Hematopoietic multipotent progenitor cell treated with erythropoietin and hydrocortisone succinate and interleukin-3 and kit ligand, for 4 days (in vitro differentiated cells): ENCODE measurements at places on chromosomes 3 and 15.

GRCh38 chr15:101146118-101146702, 105.6 kb downstream of the CHSY1 start:
- DNase-seq: no peak

GRCh38 chr3:11392014-11392859, 120.0 kb downstream of the ATG7 start:
- DNase-seq: peak; percentile 33

- DNase-seq: no peak
Measured at GRCh38 chr3:124829178-124829818, 57.9 kb downstream of the ITGB5 start.

DNA sequence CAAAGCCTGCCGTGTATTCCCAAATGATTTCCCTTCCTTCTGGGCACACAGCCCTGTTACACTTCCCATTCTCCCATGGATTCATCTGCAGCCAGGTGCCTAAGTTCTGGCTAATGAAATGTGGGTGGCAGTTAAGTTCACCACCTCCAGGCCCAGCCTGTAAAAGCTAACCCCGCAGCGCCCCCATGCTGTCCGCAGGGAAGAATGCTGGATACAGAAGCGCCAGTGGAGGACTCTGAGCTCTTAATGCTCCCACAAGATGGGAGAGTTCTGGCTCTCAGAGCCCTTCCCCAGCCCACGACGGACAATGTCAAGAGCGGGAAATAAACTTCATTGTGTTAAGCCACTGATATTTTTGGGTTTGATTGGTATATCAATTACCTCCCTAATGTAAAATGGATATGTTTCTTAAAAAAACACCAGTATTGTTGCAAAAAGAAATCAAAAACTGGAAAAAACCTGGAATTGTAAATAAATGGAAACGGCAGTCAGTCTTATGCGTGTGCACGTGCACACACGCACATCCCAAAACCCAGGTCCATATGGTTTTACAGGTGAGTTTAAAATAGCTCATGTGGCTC, 37.7 kb upstream of the FGD5 start:
- peak; percentile 87 for DNase-seq

DNA sequence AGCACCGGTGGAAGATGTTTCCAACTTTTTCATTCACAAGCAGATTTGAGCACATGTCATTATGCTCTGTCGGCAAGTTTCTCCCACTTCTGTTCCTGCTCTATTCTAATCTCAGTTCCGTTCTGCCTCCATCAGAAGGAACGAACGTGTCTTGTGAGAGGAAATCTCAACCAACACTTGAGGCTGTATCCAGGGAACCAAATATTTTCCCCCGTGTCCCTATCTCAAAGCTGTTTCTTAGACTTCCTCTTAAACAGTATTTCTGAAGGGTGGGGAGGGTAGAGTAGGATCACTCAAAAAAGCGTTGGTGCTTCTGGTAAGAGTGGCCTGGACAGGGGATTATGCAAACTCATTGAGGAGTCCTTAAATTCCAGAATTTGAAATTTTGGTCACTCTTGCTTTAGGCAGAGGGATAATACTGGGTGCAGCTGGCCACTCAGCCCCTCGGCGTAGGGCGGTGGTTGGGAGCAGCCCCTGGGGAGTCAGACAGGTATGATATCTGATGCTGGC, 54.9 kb downstream of the FRMD4B start:
- DNase-seq: peak; percentile 74

DNA sequence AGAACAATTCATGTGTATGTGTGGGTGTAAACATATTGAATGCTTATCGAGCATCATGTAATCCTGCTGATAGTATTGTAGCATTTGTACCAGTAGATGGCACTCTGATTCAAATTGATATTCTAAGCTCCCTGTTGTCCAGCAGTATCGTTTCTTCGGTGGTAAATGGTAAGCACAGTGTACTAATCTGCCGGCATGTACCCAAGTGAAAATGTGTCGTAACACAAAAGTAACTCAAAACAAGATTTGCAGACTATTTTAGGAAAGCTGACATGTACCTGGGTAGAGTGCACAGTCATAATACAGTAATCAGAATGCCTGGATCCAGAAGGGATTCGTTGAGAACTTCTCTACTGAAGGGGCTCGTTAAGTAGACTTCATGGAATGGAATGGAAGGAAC, 31.7 kb upstream of the MNS1 start:
- peak; percentile 86 for DNase-seq

GRCh38 chr15:38554354-38554753, 10.3 kb downstream of the RASGRP1 start:
- no peak for DNase-seq

- DNase-seq: no peak
Measured at GRCh38 chr15:84824260-84825007, 7.3 kb downstream of the ALPK3 start.

- peak; percentile 15 for DNase-seq
Measured at GRCh38 chr3:189698811-189699210, 67.6 kb downstream of the TP63 start.

DNA sequence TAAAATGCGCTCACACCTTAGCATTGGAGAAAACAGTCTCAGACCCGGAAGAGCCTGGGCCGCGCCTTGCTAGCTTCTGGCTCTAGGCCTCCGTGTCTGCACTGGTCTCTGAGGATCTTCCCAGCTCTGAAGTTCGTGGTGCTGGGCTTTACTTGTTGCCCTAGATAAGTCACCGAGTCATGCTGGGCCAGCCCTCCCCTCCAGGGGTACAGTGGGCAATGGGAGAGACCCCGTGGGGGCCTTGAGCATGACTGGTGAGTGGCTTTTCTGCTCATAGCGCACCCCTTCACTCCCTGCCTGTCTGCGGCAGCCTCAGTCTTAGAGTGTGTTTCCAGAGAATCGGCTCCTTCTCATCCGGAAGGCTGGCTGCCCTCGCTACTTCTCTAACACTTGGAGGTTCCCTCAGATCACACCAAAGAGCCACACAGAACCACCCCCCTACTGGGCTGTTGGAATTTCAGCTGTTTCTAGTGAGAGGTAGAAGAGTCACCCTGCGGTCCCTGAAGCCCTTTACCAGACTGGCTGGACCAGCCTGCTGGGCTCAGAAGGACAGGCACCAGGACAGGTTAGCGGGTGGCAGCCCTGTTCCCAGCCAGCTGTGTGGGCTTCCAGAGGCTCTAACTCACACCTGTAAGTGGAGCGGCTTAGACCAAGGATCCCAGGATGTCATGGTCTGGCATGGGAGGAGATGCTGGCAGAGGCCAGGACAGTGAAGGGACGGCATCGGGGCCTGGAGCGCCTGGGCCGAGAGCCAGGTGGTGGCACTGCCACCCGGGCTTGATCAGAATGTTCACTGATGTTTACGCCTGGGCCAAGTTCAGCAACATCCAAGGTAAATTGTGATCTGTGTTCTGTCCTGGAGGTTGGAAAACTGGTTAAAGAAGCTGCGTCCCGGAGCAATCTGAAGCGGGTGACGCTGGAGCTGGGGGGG, 17.9 kb downstream of the ALDH1A3 start:
- no peak for DNase-seq

DNA sequence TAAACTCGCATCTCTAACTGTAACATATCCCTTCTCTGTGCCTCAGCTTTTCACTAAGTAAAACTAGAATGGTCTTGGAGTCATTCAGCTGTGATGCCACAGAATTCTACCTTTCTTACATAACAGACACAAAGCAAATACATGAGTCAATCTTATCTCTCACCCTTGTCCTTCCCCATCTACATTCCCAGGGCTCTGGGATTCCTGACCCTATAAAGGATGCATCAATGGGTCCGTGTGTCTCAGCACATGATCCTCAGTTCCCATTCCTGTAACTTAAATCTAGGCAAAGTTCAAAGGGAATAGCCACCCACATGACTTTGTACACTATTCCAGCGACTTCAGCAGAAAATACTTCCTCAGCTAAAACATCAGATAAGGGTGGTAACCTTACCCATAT, 11.8 kb upstream of the ARL8B start:
- no peak for DNase-seq

GRCh38 chr3:125478326-125478725, 41.7 kb downstream of the SNX4 start:
- no peak for DNase-seq

GRCh38 chr3:148643389-148643840, 54.3 kb upstream of the AGTR1 start:
- peak; percentile 4 for DNase-seq

GRCh38 chr15:32682569-32682968, 35.2 kb upstream of the GREM1 start:
- DNase-seq: no peak

DNA sequence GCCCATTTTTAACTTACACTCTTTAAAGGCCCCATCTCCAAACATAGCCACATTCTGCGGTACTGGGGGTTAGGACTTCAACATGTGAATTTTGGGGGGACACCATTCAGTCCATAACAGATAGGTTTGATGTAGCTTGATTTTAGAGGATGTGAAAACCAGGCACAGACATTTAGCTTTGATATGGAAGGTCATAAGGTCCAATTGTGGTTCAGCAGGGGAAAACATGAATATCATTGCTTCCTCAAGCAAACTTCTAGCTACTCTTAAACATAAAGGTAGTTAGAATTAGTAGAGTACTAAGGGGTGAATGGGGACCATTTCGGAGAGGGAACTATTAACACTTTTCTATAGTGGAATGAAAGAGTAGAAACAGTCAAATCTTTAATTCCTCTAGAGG, 13.6 kb upstream of the NFKBIZ start:
- no peak for DNase-seq

GRCh38 chr3:5187920-5188418, 462 bp downstream of the EDEM1 start:
- DNase-seq: peak; percentile 62

DNA sequence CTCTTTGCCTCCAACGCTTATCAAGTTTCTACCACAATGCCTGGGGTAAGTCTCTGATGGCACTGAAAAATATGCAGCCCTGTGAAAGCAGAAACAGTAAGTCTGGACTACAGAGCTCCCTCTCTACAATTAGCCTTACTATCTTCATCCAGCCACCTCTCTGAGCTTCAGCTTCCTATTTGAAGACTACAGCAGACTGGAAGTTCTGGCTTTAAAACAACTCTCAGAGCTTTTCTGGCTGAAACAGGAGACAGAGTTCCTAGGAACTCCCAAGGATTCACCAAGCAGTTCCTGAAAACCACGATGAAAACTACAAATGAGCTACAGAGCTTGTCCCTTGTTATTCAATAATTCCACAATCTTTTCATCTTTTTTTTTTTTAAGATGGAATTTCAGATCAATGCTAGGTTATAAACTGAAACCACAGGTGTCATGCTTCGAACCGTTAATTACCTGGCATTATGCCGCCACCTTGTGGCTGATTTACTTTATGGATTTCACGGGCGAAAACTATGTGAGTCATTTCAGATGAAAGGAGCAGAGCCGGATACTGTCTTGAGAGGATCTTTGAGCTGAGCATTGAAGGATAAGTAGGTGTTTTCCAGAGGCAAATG, 3.9 kb downstream of the CRYGS start:
- peak; percentile 86 for DNase-seq

- peak; percentile 54 for DNase-seq
Measured at GRCh38 chr15:73282567-73283365, 86.0 kb downstream of the HCN4 start.

- peak; percentile 69 for DNase-seq
Measured at GRCh38 chr3:184259878-184260723, 1.3 kb downstream of the CAMK2N2 start.

DNA sequence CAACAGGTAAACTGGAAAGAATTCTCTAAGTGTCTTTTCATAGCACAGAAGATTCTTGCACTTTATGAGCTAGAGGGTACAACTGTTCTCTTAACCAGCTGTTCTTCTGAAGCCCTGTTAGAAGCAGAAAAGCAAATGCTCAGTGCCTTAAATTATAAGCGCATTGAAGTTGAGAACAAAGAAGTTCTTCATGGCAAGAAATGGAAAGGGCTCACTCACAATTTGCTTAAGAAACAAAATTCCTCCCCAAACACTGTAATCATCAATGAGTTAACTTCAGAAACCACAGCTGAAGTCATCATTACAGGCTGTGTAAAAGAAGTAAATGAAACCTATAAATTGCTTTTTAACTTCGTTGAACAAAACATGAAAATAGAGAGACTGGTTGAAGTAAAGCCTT, 19.6 kb downstream of the PARP14 start:
- DNase-seq: no peak

DNA sequence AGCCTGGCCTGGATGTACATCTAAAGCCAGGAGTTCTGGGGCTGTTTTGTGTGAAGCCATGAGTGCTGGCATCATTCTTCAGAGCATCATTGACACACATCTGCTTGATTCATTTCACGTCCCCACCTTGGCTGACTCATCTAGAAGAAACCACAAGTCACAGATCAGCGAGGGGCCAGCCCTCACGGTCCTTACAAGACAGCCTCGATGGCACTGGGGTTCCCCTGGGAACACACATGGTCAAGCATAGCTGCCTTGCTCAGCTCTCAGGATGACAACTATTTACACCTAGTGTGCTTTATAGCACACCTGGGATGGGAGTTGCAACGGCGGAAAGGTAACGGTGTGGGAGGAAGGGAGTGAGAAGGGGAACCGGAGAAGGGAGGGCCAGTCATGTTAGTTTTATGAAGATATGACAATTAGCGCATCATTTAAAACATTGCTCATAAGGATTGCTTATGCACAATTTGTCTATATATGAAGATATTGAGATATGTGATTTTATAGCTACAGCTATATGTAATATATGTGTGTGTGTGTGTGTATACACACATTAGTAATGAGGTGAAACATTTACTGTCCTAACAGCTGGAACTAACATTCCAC, 227.1 kb downstream of the RPLP1 start:
- no peak for DNase-seq

DNA sequence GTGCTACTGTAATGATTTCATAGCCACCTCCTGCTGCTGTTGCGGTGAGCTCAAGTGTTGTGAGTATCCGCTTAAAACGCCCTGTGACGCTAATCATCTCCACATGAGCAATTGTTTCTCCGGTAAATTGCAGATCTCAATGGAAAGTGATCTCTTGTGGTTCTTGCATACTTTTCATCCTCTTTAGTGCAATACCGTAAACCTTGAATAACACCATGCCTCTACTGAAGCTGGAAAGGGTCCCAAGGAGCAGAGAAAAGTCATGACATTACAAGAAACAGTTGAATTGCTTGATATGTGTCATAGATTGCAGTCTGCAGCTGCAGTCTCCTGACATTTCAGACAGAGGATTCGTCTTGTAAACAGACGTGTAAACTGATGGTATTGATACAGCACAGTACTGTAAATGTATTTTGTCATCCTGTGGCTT, 6.0 kb upstream of the CEMIP start:
- no peak for DNase-seq

- DNase-seq: no peak
Measured at GRCh38 chr15:31336593-31337295, 10.1 kb downstream of the KLF13 start.

DNA sequence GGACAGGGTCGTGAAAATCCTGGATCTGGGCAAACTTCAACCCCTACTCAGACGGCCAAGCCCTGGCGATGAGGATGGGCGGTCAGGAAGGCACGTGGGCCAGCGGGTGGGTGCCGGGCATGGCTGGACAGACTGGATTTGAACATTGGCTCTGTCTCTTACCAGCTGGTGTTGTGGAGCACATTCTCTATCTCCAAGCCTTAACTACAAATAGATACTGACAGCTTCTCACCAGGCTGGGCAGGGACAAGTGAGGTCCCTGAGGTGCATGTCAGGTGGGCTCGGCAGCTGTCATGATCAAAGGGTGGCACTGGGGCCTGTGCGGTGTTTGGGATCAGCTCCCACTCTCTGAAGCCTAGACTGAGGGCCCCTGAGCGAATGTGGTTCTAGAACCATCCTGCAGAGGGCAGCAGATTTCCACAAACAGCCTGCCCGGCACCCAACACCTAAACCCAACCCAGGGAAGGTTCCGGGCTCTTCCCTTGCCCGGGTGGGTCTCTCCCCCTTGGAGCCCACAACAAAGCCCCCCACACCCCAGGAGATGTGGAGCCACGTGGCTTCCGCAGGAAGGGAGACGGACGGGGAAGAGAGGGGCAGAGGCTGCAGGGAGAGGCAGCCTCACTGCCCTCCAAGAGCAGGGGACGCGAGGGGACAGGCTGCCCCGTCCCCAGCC, 58.4 kb downstream of the RGMA start:
- DNase-seq: peak; percentile 80
